ENCODE measurements at places on chromosomes 11 and 22. TPM values are rescaled to one million over a fixed set of nuclear protein-coding genes. Genes with fewer than 3 reads are reported as not detected.

OR52A1 gene
- not detected for total RNA-seq

GTSE1 gene
- 13.4 TPM for total RNA-seq

- no peak for DNase-seq
These were observed 21.8 kb upstream of the SMIM35 start for GRCh38 chr11:118108513-118108912.

DNA sequence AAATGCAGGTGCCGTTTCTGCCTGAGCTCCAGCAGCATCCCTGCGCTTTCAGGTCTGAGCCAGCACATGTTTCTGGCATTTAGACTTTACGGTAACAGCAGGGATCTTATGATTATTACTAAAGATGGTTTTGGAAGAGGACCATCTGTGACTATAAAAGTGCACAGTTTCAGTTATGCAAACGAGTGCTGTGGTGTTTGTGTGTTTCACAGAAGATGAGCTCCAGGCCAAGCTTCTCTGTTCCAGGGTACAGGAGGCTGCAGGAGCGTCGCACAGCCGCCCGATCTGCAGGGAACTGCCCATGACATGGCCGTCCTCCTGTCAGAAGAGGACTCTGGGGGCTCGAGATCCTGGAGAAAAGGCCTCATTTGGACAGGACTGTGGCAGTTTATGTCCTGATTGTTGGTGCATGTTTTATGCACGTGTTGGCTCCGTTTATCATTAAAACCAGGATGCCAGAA, 297.3 kb downstream of the TBC1D22A start:
- no peak for DNase-seq

GRCh38 chr11:68004551-68005335, 846 bp upstream of the UNC93B1 start:
- no peak for DNase-seq

- peak; percentile 24 for DNase-seq
These were observed 7.8 kb upstream of the RTL6 start for GRCh38 chr22:44505796-44506354.

All from fibroblast of the aortic adventitia (primary cell).